ENCODE measurements at places on chromosomes 4 and X.

- no peak for DNase-seq
Observed at GRCh38 chr4:150525321-150525868, 56.6 kb upstream of the MAB21L2 start.

GRCh38 chr4:151673908-151674520 lies 86.8 kb downstream of the GATB start:
- no peak for DNase-seq

- no peak for DNase-seq
Observed at GRCh38 chr4:156949373-156949814, 22.2 kb downstream of the PDGFC start.

DNA sequence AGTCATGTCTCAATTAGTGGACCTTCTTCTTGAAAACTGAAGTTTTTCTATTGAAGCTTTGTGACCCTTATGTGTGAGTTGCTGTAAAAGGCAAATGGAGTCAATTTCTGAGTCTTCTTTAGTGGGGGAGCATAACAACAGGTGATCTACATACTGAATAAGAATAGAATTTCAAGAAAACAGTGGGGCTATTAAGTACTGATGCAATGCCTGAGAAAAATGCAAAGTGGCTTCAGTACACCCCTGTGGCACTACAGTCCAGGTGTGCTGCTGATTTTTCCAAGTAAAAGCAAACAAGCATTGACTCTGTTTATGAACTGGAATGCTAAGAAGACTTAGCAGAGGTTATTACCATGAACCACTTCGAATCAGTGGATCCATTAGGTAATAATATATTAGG lies 328.0 kb upstream of the PABPC4L start:
- DNase-seq: no peak

GRCh38 chr4:140806163-140806562 lies 50.0 kb upstream of the TBC1D9 start:
- DNase-seq: no peak
